A549 treated with Hydrocortisone at 1 μM for 4 hours (cell line): ENCODE measurements at places on chromosomes 16 and 17. TPM values are rescaled to one million over a fixed set of nuclear protein-coding genes. Genes with fewer than 3 reads are reported as not detected.

The MTMR4 gene
- 7.3 to 12.3 TPM (median 9.4 TPM) in 5 replicates for total RNA-seq

The SP6 gene
- total RNA-seq: 5.2 to 5.9 TPM (median 5.3 TPM) in 5 replicates

The GPT2 gene
- 10.1 to 12.4 TPM (median 11.1 TPM) in 5 replicates for total RNA-seq

The ABCA9 gene
- not detected in 5 replicates for total RNA-seq

The KRTAP2-3 gene
- 0.20 to 0.22 TPM in 2 of 5 replicates, not detected in the others for total RNA-seq

The GRB2 gene
- total RNA-seq: 89.5 to 97.6 TPM (median 93.5 TPM) in 5 replicates

The KRT27 gene
- 0.06 TPM in 1 of 5 replicates, not detected in the others for total RNA-seq

The ENO3 gene
- 43.2 to 51.8 TPM (median 45.9 TPM) in 5 replicates for total RNA-seq

The UBALD2 gene
- 87.3 to 156 TPM (median 136 TPM) in 5 replicates for total RNA-seq

The CCL3 gene
- not detected in 5 replicates for total RNA-seq

The ZFHX3 gene
- 7.6 to 13.0 TPM (median 10.3 TPM) in 5 replicates for total RNA-seq

The CNTNAP1 gene
- total RNA-seq: 4.7 to 5.9 TPM (median 5.5 TPM) in 5 replicates

The SDR42E1 gene
- 0.95 to 1.7 TPM (median 1.6 TPM) in 5 replicates for total RNA-seq

The TBC1D3I gene
- 0.10 to 0.27 TPM (median 0.17 TPM) in 5 replicates for total RNA-seq

The KRTAP9-2 gene
- not detected in 5 replicates for total RNA-seq

The KRT33B gene
- total RNA-seq: not detected in 5 replicates

The RPL19 gene
- 3,879 to 4,178 TPM (median 3,969 TPM) in 5 replicates for total RNA-seq

The FAM20A gene
- 0.07 to 0.08 TPM in 2 of 5 replicates, not detected in the others for total RNA-seq

The CCL17 gene
- total RNA-seq: not detected in 5 replicates

The MYH3 gene
- 0.64 to 1.2 TPM (median 0.88 TPM) in 5 replicates for total RNA-seq

The VWA3A gene
- 0.02 to 0.07 TPM (median 0.07 TPM) in 3 of 5 replicates, not detected in the others for total RNA-seq

The P2RX1 gene
- 0.02 TPM in 1 of 5 replicates, not detected in the others for total RNA-seq

The BICDL2 gene
- total RNA-seq: not detected in 5 replicates

The SPATA2L gene
- total RNA-seq: 9.0 to 13.1 TPM (median 12.6 TPM) in 5 replicates

The CACNA1G gene
- total RNA-seq: 3.4 to 4.1 TPM (median 3.8 TPM) in 5 replicates

The KRTAP4-5 gene
- total RNA-seq: not detected in 5 replicates

The PPP1R27 gene
- 0.15 to 0.39 TPM (median 0.22 TPM) in 4 of 5 replicates, not detected in the other for total RNA-seq

The WNT9B gene
- total RNA-seq: not detected in 5 replicates

The DCXR gene
- 61.0 to 102 TPM (median 96.9 TPM) in 5 replicates for total RNA-seq

The LRRC37A2 gene
- total RNA-seq: 3.2 to 4.5 TPM (median 4.1 TPM) in 5 replicates

The P2RX5 gene
- 19.9 to 24.4 TPM (median 23.6 TPM) in 5 replicates for total RNA-seq

The C1QTNF8 gene
- total RNA-seq: 0.08 TPM in 1 of 5 replicates, not detected in the others

The CDC6 gene
- total RNA-seq: 46.8 to 55.1 TPM (median 50.8 TPM) in 5 replicates

The CDR2L gene
- total RNA-seq: 65.6 to 80.7 TPM (median 75.4 TPM) in 5 replicates

The SMIM36 gene
- not detected in 5 replicates for total RNA-seq

The IRX3 gene
- 4.5 to 6.9 TPM (median 5.4 TPM) in 5 replicates for total RNA-seq

The FMNL1 gene
- 33.0 to 34.4 TPM (median 33.5 TPM) in 5 replicates for total RNA-seq

The KRT20 gene
- total RNA-seq: 0.14 to 0.41 TPM (median 0.17 TPM) in 5 replicates

The HSF4 gene
- 13.1 to 17.8 TPM (median 14.8 TPM) in 5 replicates for total RNA-seq

The PPL gene
- 4.0 to 5.6 TPM (median 4.9 TPM) in 5 replicates for total RNA-seq

The MVP gene
- 131 to 146 TPM (median 140 TPM) in 5 replicates for total RNA-seq

The LRRC75A gene
- total RNA-seq: 0.80 to 1.4 TPM (median 0.85 TPM) in 5 replicates

The CTRB2 gene
- not detected in 5 replicates for total RNA-seq

The CCL23 gene
- not detected in 5 replicates for total RNA-seq

The SLC43A2 gene
- 4.9 to 6.2 TPM (median 5.9 TPM) in 5 replicates for total RNA-seq

The PRR29 gene
- 0.46 to 0.89 TPM (median 0.53 TPM) in 5 replicates for total RNA-seq

The IL21R gene
- total RNA-seq: 0.03 TPM in 2 of 5 replicates, not detected in the others

The TOX3 gene
- total RNA-seq: 0.15 to 0.47 TPM (median 0.27 TPM) in 5 replicates

The MGAT5B gene
- total RNA-seq: 18.6 to 21.8 TPM (median 20.4 TPM) in 5 replicates

The CSH1 gene
- total RNA-seq: not detected in 5 replicates

The TP53TG3F gene
- total RNA-seq: 0.08 to 0.25 TPM (median 0.17 TPM) in 5 replicates

The ABCA10 gene
- 0.03 to 0.16 TPM (median 0.07 TPM) in 5 replicates for total RNA-seq

The WDR59 gene
- total RNA-seq: 25.9 to 30.7 TPM (median 26.7 TPM) in 5 replicates

The ADORA2B gene
- total RNA-seq: 11.1 to 16.5 TPM (median 14.6 TPM) in 5 replicates

The OR1D2 gene
- total RNA-seq: not detected in 5 replicates

The THAP11 gene
- 30.7 to 42.9 TPM (median 39.1 TPM) in 5 replicates for total RNA-seq

The TP53TG3B gene
- 0.23 to 0.71 TPM in 2 of 5 replicates, not detected in the others for total RNA-seq

The SEZ6 gene
- total RNA-seq: 0.07 TPM in 1 of 5 replicates, not detected in the others

The TP53TG3 gene
- 0.22 to 1.2 TPM (median 0.59 TPM) in 5 replicates for total RNA-seq
